ENCODE measurements at places on chromosomes 11 and 22.

- no peak for DNase-seq
These were observed 26.7 kb downstream of the TREH start for GRCh38 chr11:118652681-118653181.

DNA sequence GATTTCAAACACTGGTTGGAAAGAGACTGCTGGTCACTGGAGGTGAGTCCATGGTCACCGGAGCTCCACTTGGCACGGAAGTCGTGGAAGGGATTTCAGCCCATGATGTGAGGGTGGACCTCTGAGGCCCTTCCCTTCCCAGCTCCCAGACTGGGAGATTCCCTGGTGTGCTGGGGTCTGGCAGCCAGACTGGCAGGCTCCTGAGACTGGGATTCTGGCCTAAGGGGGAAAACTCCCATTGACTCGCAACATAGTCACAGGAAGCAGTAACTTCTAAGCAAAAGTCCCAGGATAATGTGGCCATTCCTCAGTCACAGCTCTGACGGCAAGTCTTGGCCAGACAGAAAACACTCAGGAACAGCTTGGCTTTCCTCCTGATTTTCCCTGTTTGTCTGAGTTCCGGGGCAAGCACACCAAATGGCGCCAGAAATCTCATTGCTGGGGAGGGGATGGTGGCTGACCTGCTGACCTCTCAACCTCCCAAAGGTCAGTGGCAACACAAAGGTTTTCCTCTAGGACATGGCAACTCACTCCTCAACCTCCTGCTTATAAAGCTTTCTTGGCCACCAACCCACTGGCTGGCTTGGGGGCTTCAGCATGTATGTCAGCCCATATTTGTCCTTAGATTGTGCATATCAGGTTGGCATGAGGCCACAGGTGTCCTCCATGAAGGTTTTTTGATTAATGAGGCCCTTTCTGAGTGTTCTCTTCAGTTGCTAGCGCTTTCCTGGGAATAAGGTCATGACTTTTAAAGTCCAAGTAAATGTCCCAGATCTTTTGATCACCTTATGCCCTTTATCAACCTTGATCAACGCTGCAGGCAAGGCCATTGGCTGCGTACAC is 99.5 kb downstream of the CCDC81 start:
- DNase-seq: peak; percentile 44

DNA sequence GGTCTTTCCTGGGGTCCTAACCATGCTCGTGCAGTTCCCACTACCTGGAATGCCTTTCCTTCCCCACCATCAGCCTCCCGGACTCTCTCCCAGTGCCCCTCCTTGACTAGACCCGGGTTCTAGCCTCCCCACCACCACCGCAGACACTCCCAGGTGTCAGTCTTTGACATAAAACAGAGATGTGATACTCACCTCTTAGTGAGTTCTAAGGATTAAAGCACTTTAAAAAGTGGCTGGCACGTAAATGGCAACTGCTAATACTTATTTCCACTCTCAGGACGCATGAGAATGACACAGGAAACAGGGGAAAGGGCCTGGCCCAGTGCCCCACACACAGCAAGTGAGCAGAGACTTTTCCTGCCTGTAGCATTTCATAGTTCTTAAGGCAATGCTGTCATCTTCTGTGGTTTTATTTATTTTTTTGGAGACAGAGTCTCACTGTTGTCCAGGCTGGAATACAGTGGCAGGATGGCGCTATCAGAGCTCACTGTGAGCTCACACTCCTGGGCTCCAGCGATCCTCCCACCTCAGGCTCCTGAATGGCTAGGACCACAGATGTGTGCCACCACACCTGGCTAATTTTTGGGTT is 1.9 kb upstream of the SLC25A45 start:
- DNase-seq: no peak

- DNase-seq: no peak
These were observed 51.3 kb downstream of the BTG4 start for GRCh38 chr11:111460856-111461255.

GRCh38 chr22:29167032-29167911 is 38.4 kb upstream of the EMID1 start:
- DNase-seq: no peak

GRCh38 chr11:82556210-82556609 is 177.5 kb downstream of the FAM181B start:
- no peak for DNase-seq

GRCh38 chr11:71148716-71149115 is 103.7 kb downstream of the SHANK2 start:
- DNase-seq: no peak

DNA sequence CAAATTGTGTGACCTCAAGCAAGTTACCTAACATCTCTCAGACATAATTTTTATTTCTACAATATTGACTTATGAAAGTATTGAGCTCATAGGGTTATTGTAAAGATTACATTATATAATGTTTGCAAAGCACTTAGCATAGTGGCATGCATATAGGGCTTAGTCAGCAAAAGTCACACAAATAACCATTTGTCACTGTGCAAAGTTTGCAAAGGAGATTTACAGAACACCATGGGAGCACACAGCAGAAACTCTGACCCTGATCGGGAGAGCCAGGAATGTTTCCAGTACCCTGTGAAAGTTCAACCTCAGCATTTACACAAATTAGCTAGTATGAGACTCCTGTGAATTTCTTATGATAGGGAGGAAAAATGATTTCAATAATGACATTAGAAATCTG is 804.6 kb upstream of the RAG2 start:
- no peak for DNase-seq

DNA sequence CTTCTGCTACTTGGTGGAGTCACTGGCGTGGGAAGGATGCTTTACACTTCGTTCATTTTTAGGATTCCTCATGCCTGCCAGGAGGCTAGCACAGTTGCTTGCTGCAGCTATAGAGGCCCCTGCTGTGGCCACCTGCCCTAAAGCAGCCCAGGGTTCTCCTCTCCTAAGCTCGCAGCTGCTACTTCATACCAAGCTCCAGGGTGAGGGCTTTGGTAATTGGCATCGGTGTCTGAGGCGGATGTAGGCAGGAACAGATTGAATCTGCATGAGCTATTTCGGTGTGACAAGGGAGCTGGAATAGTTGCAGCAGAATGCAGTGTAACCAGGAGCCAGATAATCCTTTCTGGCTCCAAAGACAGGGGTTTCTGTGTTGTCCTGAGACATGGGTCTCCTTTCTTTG is 133.1 kb downstream of the MICAL2 start:
- no peak for DNase-seq

DNA sequence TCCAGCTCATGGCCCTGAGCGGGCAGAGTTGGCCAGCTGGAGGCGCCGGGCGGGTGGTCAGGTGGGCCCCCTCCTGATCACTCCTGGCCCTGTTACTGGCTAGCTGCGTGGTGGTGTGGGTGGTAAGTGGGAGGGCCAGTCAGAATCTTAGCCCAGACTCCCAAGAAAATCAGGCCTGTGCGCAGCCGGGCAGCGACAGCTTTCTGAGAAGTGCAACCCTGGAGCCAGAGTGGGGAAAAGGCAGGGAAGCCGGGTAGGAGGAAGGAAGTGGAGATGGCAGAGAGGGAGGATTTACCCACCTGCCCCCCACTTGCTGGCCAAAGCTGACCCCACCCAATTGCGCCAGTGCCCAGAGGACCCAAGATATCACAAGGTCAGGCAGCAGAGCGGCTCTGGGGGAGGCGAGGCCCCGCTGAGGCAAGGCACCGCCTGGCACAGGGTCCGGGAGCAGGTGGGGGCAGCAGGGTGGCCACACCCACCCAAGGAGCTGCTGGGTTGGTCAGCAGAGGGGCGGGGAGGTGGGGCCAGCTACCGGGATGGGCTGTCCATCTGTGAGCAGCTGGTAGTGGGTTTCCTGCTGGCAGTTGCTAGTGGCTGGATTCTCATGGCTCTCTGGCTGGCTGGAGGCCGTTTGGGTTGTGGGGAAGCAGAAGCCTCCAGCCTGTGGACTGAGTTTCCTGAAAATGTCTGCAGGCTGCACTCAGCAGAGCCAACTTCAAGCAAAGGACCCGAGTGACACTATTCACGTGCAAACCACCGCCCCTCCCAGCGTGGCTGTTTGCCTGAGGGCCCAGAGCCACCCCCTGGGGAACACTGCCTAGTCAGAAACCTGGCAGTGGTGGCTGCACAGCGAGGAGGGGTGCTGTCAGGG is 196.4 kb downstream of the IGLL1 start:
- no peak for DNase-seq

DNA sequence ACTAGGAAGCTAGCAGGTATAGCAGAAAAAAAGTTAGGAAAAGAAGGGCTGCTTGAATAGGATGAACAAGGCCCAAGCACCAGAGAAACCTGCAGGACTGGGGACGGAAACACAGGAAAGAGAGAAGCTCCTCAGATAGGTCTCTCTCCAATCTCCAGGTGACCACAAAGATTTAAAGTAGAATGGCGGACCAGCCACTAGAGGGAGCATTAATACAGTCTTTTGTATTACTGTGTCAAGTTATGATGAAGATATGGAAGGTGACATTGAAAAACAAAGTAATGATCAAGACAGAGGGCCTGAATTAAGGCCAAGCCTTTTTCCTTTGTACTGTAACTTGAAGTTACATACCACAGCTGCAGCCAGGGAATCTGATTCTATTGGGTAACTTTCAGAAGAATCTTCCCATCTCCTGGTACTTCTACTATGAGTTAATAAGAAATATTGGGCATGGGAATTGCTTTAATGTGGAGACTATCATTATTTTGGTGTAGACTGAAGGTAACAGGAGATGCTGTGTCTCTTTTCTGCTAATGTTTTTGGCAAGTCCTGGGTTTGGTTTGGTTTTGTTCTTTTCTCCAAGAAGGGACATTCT is 33.8 kb downstream of the OR2AG2 start:
- peak; percentile 40 for DNase-seq

DNA sequence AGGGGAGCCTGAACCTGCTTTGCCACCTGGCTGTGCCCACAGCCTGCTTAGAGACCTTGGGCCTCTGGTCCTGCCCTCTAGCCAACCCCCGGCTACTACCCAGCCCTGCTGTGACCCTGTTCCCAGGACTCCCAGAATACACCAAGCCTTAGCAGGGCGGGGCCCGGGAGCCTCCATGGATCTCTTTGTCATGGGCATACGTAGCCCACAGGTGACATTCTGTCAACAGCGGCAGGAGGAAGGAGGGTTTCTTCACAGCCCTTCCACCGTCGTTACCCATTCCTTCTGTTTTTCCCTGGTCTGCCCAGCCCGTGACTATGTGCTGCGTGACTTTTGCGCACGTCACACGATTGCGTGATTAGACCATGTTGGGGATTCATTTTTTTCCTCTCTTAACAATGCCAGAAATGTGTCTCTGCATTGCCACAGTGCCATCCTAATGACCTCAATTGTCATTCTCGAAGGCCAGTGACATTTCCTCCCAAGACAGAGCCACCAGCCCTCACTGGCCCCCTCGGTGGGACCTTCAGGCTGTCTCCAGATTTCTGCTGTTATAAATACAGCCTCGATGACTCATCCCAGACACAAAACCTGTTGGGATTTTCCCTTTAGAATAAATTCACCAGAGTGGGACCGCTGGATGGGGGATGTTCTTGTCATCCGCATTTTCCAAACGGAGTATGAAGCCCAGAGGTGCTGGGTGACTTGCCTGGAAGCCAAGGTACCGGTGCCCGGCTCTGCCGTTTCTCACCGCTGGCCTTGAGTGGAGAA is 9.0 kb downstream of the SYT12 start:
- no peak for DNase-seq

GRCh38 chr11:116418388-116419041 is 354.3 kb downstream of the BUD13 start:
- DNase-seq: no peak

DNA sequence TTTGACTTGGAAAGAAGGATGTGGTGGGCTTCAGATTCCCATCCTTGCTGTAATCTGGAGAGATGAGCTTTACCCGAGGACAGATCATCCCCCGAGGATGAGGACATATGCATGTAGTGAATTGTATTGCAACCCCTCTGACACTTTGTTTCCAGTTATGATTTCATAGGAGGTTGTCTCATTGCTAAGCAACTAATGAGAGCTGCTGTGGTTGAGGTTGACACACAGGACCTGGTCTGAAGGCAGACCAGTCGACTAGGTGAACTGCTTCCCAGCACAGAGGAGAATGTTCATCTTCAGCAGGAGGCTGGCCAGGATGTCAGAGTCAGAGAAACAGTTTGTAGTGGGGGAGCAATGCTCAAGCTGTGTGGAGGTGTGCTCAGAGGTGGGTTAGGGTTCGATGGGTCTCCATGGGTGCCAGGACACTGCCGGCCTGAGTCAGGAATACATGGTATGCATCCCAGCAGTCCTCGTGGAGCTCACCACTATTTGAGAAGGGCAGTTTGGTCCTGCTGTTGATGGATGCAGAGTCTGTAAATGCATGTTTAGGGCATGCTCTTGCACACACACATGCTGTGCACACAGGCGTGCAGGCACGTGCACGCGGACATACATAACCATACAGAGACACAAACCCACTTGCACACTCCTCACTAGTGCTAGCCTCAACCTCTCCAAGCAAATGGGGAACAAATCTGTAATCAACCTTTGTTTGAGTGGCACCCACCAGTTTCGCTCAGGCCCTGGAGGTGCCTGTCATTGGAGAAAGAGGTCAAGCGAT is 153.7 kb downstream of the TBC1D22A start:
- no peak for DNase-seq

DNA sequence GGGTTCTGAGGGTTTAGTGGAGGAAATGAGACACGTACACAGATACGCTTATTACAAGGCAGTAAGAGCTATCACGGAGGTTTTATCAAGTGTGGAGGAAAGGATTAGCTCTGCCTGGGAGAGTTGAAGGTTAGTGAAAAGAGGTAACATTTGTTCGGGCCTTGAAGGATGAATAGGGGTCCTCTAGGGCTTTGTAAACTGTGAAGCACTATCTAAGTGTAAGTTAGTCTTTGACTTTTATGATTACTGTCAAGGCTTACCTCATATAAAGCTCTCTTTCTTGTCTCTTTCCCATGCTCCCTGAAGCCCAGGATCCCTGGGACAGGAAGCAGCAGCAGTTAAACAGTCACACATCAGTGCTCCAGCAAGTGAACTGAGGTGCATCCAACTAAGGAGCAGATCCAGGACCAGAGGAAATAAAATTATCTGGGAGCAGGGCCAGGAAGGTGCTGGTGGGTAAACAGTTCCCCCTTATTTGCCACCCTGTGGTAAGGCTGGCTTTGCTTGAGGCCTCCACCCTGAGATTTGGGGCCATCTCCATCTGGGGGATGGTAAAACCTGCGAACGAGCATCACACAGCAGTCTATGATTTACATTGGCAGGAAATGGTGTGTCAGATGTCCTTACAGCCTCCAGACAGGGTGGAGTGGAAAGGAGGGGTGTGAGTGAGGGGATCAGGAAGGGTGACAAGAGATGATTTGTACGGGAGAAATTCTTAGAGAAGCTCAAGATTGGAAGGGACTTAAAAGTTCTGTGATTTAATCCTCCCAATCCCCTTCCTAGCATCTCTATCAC is 27.2 kb downstream of the GVQW3 start:
- DNase-seq: no peak

GRCh38 chr11:118971646-118972045 is at the start of gene FOXR1:
TSS of gene FOXR1 (plus strand) at chr11:118971761. CDS start at chr11:118971932, 171 bp downstream.
- no peak for DNase-seq
